SK-N-DZ (cell line): ENCODE measurements at places on chromosomes 16 and 17.

GRCh38 chr17:57955183-57955931 is at the start of gene CUEDC1:
Gene CUEDC1 (minus strand): TSS chr17:57955412. CDS start chr17:57885564, 69,848 bp downstream.
- DNase-seq = peak; percentile 54

DNA sequence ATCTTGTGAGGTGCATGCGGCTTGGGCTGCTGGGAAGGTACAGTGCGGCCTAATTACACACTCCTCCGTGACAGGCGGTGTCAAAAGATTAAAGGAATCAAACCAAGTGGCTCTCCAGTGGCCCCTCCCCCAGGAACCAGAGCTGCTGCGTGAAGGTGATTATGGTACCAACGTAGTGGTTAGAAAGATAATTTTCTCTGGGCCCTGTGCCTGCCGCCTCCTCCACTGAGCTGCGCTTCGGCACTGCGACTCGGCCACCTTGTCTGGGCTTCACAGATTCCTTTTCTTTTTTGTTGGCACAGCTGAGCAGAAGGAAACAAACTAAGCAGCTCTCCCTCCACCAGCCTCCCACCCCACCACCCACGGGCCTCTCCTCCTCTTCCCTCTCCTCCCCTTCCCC is 113.2 kb upstream of the SDK2 start:
- no peak for DNase-seq

DNA sequence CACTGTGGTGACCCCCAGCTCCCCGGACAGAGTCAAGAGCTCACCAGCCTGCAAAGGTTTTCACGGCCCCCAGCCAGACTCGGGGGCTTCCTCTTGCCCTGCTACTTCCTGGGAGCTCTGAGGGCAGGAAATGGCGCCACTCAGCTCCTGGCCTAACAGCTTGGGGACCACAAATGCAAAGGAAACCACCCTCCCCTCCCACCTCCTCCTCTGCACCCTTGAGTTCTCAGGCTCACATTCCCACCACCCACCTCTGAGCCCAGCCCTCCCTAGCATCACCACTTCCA is 375 bp upstream of the SPN start:
- no peak for DNase-seq

- no peak for DNase-seq
Measured at GRCh38 chr17:10673312-10673711, 16.2 kb upstream of the MYH3 start.

DNA sequence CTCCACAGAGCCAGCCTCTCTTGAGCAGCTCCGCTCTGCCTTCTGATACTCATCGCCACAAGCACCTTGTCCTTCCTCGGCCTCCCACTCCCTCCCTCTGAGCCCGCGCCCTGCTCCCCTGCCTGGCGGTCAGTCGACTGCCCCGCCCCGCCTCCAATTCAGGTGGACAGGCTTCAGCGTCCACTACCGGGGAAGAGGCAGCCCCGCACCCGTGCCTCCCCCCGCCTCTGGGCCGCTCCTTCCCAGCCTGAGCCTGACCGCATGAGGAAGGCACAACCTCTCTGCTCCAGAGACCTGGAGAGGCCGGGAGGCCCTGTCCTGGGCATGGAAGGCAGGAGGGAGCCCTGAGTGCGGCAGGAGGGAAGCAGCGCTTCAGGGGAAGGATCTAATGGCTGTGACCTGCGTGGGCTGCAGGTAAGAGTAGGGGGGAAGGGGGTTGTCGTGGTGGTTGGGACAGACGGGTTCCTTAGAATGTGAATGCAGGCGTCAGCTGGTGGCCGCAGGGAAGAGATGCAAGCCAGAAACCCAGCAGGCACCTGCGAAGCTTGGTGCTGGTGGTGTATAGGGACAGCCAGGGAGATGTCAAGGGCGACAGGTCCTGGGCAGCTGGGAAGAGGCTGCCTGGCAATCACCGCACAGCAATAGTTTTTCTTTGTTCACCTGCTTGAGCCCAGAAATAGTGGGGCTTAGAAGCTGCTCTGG is 3.0 kb upstream of the SLC6A4 start:
- peak; percentile 40 for DNase-seq

- no peak for DNase-seq
Measured at GRCh38 chr17:17965152-17965721, 7.0 kb downstream of the TOM1L2 start.
